ENCODE measurements at places on chromosomes 6 and 20. TPM values are rescaled to one million over a fixed set of nuclear protein-coding genes. Genes with fewer than 3 reads are reported as not detected.
A peak's percentile ranks its signal among the peaks of the same experiment; 100 is the strongest.

Gene RIPK1
- total RNA-seq: 13.8 TPM

DNA sequence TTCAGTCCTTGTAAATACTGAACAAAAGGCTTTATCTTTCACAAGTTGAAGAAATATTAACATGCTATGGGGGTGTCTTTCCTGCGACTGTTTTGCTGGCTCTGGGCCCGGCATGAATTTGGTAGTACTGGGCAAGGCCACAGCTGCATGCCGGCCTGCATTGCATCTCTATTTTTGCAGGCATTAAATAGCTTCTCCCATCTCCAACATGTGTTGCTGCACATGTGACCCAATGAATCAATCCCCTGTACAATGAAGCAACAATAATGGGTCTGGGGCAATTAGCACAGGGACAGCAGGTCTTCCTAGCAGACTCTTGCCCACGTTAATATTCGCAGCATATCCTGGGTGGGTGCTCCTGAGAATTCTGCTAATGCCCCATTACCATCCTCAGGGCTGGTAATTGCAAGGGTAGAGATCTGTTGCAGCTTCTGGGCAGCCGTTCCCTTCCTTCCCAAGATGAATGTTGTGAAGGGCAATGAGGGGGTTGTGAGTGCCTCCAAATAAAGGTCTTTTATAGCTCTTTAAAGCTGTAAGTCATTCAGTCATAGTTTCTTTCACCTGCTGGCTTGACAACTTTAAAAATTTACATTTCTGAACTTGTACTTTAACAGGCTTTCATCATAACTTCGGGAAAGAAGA is 24.3 kb upstream of the CDYL start:
- no peak overlapping the region for H3K4me3 ChIP-seq
- H3K36me3 ChIP-seq: no peaks in the 10 kb centered on the region
- H3K27ac ChIP-seq: no peak overlapping the region
- no peaks in the 10 kb centered on the region for H3K4me1 ChIP-seq

- peaks cover 5% of the 10 kb centered on the region for H3K36me3 ChIP-seq
- no peaks in the 10 kb centered on the region for H3K27me3 ChIP-seq
- DNase-seq: no peak
Observed at GRCh38 chr6:52536424-52536916, 40.4 kb downstream of the TRAM2 start.

GRCh38 chr20:20712004-20712473 is 405 bp downstream of the RALGAPA2 start:
- H3K4me3 ChIP-seq: peak overlapping the region; percentile 91
- H3K36me3 ChIP-seq: peaks cover 22% of the 10 kb centered on the region
- no peak for DNase-seq

Measured in activated naive CD8-positive, alpha-beta T cell treated with anti-CD3 and anti-CD28 coated beads for 36 hours (primary cell).